ENCODE measurements at places on chromosomes 3 and 15.

DNA sequence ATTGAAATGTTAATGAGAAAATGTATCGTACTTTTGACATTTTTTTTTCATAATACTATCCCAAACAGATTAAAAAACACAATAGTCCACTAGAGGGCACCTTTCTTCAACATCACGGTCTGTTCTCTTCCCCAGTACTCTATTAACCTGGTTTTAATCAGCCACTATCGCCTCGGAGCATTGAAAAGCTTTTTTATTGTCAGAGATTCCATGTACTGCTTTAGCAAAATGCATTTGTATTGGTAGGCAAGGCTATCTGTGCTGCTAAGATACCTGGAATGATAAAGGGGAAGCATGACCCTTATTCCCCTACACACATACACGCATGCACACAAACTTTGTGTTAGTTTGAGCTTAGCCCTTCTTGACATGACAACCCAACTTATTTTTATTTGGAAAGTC lies 160.1 kb upstream of the IL12A start:
- no peak overlapping the region for H3K27ac ChIP-seq
- no peaks in the 10 kb centered on the region for H3K36me3 ChIP-seq
- no peak for DNase-seq
- H3K4me1 ChIP-seq = no peaks in the 10 kb centered on the region
- H3K4me3 ChIP-seq = no peak overlapping the region

GRCh38 chr15:60582370-60583036 lies 103.6 kb upstream of the ICE2 start:
- H3K27me3 ChIP-seq = no peaks in the 10 kb centered on the region
- H3K36me3 ChIP-seq = peaks cover 34% of the 10 kb centered on the region
- H3K27ac ChIP-seq = peak overlapping the region; percentile 91
- peaks cover 95% of the 10 kb centered on the region for H3K4me1 ChIP-seq
- peak overlapping the region; percentile 65 for H3K4me3 ChIP-seq
- no peak for DNase-seq

GRCh38 chr3:169400874-169401273 lies 262.6 kb downstream of the MECOM start:
- H3K27ac ChIP-seq = no peak overlapping the region
- no peaks in the 10 kb centered on the region for H3K4me1 ChIP-seq
- peaks cover 5% of the 10 kb centered on the region for H3K27me3 ChIP-seq
- H3K36me3 ChIP-seq = no peaks in the 10 kb centered on the region
- no peak for DNase-seq

DNA sequence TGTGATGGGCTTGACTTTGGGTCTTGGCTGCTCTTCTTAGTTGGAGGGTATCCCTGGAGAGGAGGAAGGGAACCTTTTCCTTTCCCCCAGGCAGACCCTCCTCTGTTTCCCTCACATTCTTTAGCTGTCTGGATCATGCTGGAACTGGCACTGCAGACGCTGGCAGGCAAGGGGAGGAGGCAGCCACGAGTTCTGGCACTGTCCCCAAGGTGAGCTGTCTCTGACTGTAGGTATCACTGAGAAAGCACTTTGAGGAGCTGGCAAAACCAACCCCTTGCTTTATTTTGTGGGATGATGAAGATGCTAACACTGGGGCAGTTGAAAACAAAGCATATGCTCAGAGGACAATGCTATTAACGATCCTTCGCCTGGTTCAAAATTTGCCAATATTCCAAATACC lies 175.0 kb downstream of the SOX2 start:
- no peak overlapping the region for H3K27ac ChIP-seq
- no peaks in the 10 kb centered on the region for H3K4me1 ChIP-seq
- no peaks in the 10 kb centered on the region for H3K36me3 ChIP-seq

DNA sequence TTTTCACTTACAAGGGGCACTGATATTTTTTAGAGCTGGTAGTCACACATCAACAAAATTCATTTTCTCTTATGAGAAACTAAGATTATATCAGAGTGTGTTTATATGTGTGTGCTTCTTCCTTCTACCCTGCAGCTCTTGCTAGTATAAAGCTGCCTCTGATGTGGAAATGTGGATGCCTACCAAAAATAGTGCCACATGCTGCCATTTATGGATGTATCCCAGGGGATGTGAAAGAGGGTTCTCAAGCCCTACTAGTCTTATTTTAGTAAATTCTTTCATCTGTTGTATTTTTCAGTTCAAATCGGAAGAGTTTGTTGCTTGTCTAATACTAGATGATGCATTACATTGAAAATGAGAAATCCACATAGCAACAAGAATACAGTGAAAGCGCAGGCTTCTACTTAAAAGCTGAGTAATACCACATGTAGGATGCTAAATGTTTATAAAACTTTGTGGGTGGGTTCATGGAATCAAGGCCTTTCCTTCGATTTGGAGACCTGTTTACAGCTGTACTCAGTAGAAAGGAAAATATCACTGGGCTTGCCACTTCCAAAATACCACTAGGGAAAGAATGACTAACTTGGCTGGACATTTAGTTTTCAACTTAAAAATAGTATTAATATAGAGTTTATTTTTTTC lies 399.2 kb downstream of the EPHA3 start:
- H3K4me1 ChIP-seq = no peaks in the 10 kb centered on the region
- no peaks in the 10 kb centered on the region for H3K27me3 ChIP-seq
- no peak overlapping the region for H3K4me3 ChIP-seq
- H3K27ac ChIP-seq = no peak overlapping the region
- no peak for DNase-seq

- H3K36me3 ChIP-seq = no peaks in the 10 kb centered on the region
- H3K4me1 ChIP-seq = peaks cover 17% of the 10 kb centered on the region
- no peak for DNase-seq
- no peak overlapping the region for H3K27ac ChIP-seq
Observed at GRCh38 chr15:37764733-37765191, 169.7 kb upstream of the TMCO5A start.

DNA sequence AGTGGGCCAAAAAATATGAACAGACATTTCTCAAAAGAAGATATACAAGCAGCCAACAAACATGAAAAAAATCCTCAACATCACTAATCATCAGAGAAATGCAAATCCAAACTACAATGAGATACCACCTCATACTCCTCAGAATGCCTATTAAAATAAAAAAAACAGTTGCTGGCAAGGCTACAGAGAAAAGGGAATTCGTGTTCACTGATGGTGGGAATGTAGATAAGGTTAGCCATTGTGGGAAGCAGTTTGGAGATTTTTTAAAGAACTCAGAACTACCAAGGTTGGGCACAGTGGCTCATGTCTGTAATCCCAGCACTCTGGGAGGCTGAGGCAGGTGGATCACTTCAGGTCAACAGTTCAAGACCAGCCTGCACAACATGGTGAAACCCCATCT lies 27.8 kb upstream of the C15orf40 start:
- peak overlapping the region; percentile 60 for H3K27ac ChIP-seq
- H3K4me1 ChIP-seq = peaks cover 38% of the 10 kb centered on the region
- peaks cover 95% of the 10 kb centered on the region for H3K36me3 ChIP-seq
- DNase-seq = no peak

DNA sequence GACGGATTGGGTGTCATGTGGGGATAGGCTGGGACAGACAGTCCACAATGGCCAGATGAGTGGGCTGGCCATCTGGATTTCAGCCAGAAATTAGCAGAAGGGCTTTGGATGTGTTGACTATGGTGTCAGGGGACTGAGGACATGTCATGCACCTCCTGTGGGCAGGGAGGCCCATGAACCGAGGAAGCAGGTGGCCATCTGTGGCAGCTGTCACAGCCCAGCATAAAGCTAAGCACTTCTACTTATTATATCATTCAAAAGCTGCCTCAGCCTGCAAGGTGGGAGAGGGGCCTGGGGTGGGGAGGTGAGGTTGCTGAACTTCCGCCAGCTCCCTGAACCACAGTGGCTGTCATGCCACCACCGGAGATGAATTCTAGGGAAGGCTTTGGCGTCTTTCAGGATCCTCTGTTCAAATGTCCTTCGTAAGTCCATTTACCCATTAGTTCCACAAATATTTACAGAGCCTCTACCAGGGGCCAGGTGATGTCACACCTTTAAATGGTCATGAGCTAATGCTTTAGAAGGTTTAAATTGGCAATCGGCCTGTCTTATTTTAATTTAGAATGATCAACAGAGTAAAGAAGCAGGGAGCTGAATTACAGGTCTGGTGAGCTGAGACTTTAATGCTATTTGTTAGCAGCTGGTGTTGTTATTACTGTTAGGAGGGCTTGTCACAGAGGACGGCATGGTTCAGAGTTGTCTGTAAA lies 23.6 kb upstream of the CAV3 start:
- H3K27me3 ChIP-seq = peaks cover 7% of the 10 kb centered on the region
- H3K4me1 ChIP-seq = no peaks in the 10 kb centered on the region
- no peaks in the 10 kb centered on the region for H3K36me3 ChIP-seq
- no peak overlapping the region for H3K4me3 ChIP-seq
- no peak overlapping the region for H3K27ac ChIP-seq
- no peak for DNase-seq

GRCh38 chr15:99978426-99978825 lies 245.2 kb upstream of the LYSMD4 start:
- no peaks in the 10 kb centered on the region for H3K27me3 ChIP-seq
- H3K4me3 ChIP-seq = no peak overlapping the region
- H3K4me1 ChIP-seq = no peaks in the 10 kb centered on the region
- DNase-seq = no peak
- H3K36me3 ChIP-seq = no peaks in the 10 kb centered on the region

DNA sequence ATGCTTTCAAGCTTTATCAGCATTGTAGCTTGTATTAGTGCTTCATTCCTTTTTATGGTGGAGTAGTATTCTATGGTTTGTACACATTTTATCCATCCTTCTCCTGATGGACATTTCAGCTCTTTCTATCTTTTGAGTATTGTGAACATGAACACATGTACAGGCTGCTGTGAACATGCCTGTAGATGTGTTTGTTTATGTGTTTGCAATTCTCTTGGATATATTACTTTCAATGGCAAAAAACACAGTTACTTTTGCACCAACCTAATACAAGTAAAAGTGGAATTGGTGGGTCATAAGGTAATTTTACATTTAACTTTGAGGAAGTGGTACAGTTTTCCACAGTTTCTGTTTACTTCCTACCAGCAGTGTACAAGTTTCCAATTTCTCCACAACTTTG lies 180.4 kb downstream of the FNDC3B start:
- no peak overlapping the region for H3K27ac ChIP-seq
- peaks cover 22% of the 10 kb centered on the region for H3K4me1 ChIP-seq
- H3K4me3 ChIP-seq = no peak overlapping the region
- no peaks in the 10 kb centered on the region for H3K27me3 ChIP-seq
- H3K36me3 ChIP-seq = peaks cover 3% of the 10 kb centered on the region

DNA sequence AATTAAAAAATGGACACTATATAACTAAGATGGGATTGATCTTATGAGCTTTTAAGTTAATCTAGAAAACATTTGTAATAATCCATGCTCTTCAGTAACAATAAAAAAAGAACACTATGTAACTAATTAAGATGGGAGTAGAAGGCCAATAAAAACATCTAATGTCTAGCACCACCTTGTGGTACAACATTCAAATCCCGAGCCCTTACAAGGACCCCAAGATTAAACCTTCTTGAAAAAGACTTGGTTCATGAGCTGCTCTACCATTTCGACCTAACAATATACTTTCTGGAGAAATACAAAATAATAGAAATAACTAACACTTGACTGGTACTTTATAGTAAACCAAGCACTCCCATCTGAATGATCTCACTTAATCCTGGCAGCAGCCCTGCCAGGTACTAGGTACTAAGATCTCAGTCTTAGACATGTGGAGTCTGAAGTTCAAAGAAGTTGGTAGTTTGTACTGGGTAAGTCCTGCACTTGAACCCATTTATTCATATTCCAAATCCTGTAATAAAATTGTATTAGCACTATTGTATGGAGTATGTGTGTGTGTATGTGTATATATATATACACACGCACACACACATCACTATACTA lies 21.8 kb downstream of the METTL6 start:
- H3K4me3 ChIP-seq = no peak overlapping the region
- H3K4me1 ChIP-seq = peaks cover 3% of the 10 kb centered on the region
- H3K36me3 ChIP-seq = peaks cover 15% of the 10 kb centered on the region
- no peak overlapping the region for H3K27ac ChIP-seq
- no peaks in the 10 kb centered on the region for H3K27me3 ChIP-seq

GRCh38 chr3:65412588-65412987 lies 626.1 kb downstream of the MAGI1 start:
- no peak for DNase-seq
- no peak overlapping the region for H3K4me3 ChIP-seq
- no peaks in the 10 kb centered on the region for H3K4me1 ChIP-seq

- H3K4me3 ChIP-seq = no peak overlapping the region
- H3K27me3 ChIP-seq = no peaks in the 10 kb centered on the region
- no peak overlapping the region for H3K27ac ChIP-seq
Observed at GRCh38 chr3:174202561-174202960, 656.6 kb upstream of the NAALADL2 start.

DNA sequence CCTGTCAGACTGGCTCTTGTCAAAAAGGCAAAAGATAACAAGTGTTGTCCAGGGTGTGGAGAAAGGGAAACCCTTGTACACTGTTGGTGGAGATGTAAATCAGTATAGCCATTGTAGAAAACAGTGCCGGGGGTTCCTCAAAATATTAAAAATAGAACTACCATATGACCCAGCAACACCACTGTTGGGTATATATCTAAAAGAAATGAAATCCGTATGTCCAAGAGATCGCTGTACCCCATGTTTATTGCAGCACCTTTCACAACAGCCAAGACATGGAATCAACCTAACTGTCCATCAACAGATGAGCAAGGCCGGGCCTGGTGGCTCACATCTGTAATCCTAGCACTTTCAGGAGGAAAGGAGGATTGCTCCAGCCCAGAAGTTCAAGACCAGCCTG lies 6.2 kb downstream of the CYFIP1 start:
- peaks cover 9% of the 10 kb centered on the region for H3K4me1 ChIP-seq
- DNase-seq = no peak
- H3K27me3 ChIP-seq = peaks cover 11% of the 10 kb centered on the region
- H3K36me3 ChIP-seq = no peaks in the 10 kb centered on the region

GRCh38 chr3:158103887-158104327 lies 2.3 kb downstream of the SHOX2 start:
- H3K4me3 ChIP-seq = peak overlapping the region; percentile 57
- DNase-seq = no peak
- no peaks in the 10 kb centered on the region for H3K36me3 ChIP-seq
- no peak overlapping the region for H3K27ac ChIP-seq
- H3K27me3 ChIP-seq = peaks cover 95% of the 10 kb centered on the region

DNA sequence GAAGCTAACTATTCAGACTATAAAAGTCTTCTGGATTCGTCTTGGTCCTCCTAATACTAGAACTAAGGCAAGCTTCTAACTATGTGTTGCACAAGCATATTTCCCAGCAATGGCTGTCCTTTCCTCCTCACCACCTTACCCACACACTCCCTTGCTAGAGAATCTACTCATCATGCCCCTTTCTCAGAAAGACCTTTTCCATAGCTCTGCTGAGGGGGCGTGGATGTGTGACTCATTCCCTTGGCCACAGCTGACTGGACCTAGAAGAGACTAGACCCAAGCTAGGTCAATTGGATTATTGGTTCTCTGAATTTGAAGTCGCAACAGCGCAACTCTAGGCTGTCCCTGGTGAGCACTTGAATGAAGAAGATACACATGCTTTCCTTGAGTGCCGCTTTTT lies 47.1 kb downstream of the ERC2 start:
- H3K36me3 ChIP-seq = no peaks in the 10 kb centered on the region
- DNase-seq = no peak
- H3K4me1 ChIP-seq = peaks cover 12% of the 10 kb centered on the region
- H3K27ac ChIP-seq = no peak overlapping the region
- H3K4me3 ChIP-seq = no peak overlapping the region
